Activated CD4-positive, alpha-beta T cell treated with anti-CD3 and anti-CD28 coated beads, Interleukin-2, amount 10 ng/mL, durations not matched to agents 24 days and 14 days (primary cell): ENCODE measurements at places on chromosomes 4 and X.

- DNase-seq = no peak
These were observed 18.6 kb upstream of the TEX13B start for GRCh38 chrX:108000751-108001150.

GRCh38 chr4:174357321-174357720 lies 73.6 kb downstream of the CEP44 start:
- no peak for DNase-seq

- peak; percentile 52 for DNase-seq
These were observed 342.5 kb upstream of the GATB start for GRCh38 chr4:152103181-152103901.

GRCh38 chrX:69361311-69361845 lies 142.7 kb upstream of the NALF2 start:
- DNase-seq = no peak

- DNase-seq = no peak
These were observed 926.6 kb downstream of the STIM2 start for GRCh38 chr4:27787195-27787594.

DNA sequence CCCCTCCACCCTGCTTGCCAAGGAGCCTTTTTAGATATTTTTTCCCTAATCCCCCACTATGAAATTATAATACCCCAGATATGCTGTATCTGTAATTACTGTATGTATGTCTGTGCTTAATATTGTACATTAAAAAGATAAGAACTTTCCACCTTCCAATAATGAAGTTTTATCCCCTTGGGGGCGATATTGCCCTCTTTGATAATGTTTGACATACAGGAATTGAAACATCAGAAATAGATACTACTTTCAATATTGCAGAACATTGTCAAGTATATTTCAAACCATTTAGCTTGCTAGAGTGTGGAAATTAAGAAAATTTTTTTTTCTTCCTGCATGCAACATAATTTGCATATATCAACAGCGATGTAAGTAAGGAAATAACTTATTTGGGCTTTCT lies 58.9 kb downstream of the NAF1 start:
- DNase-seq = peak; percentile 76

GRCh38 chr4:52957835-52958631 lies 95.9 kb downstream of the RASL11B start:
- DNase-seq = no peak

DNA sequence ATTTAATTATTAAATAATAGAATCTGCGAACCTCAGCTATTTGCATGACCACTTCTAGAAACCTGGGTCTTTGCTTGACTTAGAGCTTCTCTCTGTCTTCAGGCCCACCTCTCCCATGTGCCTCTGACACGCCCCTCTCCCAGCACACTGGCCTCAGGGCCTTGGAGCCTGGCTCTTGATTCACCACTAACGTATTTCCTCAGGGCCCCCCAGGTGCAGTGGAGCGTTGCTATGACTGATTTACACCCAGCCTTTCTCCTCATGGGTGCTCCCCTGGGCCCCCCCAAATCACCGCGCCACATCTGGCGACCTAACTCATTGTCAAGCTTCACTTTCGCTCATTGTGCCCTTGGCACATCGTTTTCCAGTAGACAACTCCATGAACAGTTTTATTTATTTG lies 37.9 kb upstream of the TENM3 start:
- DNase-seq = no peak

DNA sequence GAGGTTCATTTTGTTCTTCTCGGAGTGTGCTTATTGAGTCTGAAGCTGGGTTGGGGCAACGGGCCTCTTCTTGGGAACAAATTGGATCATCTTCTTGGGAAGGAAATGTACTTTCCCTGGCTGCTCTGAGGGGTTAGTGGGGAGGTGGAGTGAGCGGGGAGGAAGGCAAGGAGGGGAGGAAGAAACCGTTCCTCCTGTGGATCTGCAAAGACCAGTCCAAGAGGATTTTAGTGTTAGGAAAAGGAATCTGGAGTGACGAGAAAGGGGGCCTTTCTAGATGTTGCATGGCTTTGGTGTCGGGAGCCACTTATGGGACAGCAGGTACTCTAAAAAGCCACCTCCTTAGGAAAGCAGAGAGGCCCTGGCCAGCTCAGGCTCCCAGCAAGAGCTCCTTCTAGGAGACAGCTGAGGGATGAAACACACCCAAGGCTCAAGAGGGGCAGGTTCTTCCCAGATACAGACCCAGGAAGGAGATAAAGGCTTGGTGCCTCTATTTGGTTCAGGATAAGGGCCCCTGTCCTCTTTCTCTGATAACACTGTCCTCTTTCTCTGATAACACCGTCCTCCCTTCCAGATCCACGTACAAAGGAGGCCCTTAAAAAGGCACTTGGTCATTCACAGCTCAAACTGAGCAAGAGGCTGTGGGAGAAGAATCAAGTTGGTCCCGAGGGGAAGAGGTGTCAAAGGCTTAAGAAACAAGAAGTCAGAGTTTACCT lies 451 bp downstream of the SOD3 start:
- no peak for DNase-seq

GRCh38 chrX:135944486-135944885 lies 29.3 kb downstream of the MMGT1 start:
- DNase-seq = no peak

- no peak for DNase-seq
These were observed 5.7 kb upstream of the CPZ start for GRCh38 chr4:8586671-8587468.

DNA sequence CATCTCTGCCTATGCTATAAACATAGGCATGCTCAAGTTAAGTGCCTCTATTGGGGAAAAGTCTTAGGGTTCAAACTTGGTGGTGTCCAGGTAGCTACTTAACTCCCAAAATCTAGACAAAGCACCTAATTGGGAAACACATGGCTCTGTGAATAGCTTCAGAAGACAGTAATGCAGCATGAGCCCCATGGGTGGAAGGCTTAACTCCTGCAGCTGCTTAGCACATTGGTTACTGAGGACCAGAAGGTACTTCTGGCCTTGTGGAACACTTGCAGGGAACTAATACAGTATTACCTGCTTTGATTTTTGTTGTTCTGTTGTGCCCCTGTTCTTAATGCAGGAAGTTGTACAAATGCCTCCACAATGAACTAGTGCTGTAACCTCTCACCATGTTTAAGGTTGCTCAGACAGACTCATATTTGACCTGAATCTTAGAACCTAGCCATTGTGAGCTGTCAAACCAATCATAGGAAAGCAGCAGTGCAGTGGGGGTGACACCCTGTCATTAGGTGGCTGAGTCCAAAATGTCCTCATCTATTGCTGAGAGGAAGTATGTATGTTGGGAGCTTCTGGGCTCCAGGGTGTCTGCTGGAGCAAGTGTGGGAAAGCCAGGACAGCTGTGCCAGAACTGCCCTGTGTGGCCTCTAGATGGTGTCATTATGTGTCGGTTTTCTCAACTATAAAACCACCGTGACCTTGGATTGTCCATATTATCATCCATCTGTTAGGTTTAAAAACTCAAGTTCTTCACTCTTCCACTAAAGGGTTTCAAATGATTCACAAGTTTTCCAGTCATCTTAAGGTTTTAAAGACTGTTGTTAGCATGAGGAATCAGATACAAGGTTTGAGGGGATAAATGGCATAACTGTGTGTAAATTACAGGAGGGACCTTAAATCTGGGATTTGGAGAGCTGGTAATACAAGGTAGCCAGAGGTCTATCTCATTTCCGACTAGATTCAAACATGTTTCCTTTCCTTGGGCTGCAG lies 69.9 kb upstream of the WDR1 start:
- DNase-seq = no peak

DNA sequence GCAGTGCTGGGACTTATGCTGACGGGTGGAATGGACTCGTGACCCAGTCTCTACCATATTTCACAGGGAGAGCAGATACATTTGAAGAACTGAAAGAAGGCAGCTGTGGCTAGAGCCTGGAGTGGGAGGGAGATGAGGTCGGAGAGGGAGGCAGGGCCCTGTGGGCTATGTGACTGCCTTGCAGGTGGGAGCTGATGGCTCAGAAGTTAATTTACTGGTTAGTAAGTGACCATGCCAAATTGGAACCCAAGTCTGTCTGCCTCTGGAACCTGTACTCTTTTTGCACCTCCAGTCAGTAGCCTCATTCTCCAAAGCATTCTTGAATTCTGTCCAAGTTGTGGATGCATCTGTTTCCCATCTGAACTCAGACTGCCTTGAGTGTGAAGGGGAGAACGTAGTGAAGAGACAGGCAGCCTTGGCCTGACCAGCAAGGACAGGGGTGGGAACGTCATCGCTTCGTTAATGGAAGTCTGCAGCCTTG lies 92.3 kb downstream of the REPS2 start:
- no peak for DNase-seq

DNA sequence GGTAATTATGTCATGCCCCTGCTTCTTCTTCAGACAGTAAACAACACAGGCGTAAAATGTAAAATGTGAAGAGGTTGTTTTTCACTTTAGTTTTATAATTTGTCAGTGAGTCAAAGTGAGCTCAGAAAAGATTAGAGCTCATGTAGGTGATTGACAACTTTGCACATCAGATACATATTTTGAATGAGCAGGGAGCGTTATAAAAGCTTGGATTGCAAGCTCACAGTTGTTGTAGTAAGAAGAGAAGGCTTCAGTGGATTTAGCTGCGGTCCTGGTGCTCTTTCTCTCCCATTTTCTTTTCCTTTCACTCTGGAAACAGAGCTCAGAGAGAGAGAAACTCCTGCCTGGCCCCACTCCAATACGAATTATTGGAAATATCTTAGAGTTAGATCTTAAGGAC lies 26.4 kb downstream of the MTMR1 start:
- no peak for DNase-seq

- DNase-seq = peak; percentile 65
These were observed 35.3 kb downstream of the RBPJ start for GRCh38 chr4:26356081-26356501.

DNA sequence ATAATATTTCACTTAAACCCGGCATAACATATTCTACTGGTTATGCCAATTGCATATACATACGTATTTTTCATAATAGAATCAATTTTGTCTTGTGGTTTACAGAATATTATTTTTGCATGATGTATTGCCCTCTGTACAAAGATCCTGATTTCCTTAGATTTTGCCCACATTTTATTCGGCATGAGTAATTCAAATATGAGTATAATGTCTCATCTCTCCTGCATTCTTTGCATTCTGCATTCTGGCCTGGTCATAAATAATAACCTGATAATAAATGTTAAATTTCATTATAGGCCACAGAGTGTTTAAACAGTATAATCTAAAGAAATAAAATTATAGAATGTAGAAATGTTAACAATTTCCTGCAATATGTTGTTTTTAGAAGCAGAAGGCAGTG lies 205.3 kb downstream of the TLL1 start:
- no peak for DNase-seq

- peak; percentile 88 for DNase-seq
These were observed 522 bp downstream of the FNIP2 start for GRCh38 chr4:158769175-158769921.

GRCh38 chrX:52280812-52281211 lies 88.0 kb upstream of the XAGE2 start:
- DNase-seq = no peak

GRCh38 chrX:9327086-9327746 lies 137.6 kb upstream of the TBL1X start:
- no peak for DNase-seq
